ENCODE measurements at places on chromosomes 7 and 10. TPM values are rescaled to one million over a fixed set of nuclear protein-coding genes. Genes with fewer than 3 reads are reported as not detected.

The CYP26A1 gene
- not detected for total RNA-seq

DNA sequence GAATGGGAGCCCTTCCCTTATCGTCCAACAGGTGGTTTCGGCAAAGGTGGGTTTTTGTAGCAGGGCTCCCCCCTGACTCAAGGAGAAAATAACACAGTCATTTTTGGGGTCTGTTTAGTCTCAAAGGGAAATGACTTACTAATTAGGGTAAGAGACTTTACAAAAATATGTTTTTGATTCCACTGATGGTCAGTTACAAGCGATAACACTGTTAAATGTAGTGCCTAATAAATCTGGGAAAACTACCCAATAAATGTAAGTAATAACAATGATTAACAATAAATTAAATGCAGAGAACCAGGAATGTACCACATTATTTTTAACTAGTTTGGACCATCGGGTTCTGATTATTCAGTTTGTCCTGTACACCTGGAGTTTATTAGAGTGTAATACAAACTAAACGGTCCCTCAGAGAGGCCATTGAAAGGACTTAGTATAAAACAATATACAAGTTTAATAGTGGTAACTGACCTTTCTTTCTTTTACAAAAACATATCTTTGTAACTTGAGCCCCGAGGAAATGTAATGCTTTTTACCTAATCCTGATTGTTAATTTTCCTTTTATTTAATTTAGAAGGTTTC lies 216.2 kb upstream of the HABP2 start:
- no peak for DNase-seq

The CRHR2 gene
- 0.34 TPM for total RNA-seq

The PRKG1 gene
- total RNA-seq: 44.4 TPM

GRCh38 chr10:82234173-82234572 lies 359.2 kb downstream of the NRG3 start:
- no peak for DNase-seq

- peak; percentile 62 for DNase-seq
These were observed 534 bp upstream of the ACBD5 start for GRCh38 chr10:27241010-27241651.

DNA sequence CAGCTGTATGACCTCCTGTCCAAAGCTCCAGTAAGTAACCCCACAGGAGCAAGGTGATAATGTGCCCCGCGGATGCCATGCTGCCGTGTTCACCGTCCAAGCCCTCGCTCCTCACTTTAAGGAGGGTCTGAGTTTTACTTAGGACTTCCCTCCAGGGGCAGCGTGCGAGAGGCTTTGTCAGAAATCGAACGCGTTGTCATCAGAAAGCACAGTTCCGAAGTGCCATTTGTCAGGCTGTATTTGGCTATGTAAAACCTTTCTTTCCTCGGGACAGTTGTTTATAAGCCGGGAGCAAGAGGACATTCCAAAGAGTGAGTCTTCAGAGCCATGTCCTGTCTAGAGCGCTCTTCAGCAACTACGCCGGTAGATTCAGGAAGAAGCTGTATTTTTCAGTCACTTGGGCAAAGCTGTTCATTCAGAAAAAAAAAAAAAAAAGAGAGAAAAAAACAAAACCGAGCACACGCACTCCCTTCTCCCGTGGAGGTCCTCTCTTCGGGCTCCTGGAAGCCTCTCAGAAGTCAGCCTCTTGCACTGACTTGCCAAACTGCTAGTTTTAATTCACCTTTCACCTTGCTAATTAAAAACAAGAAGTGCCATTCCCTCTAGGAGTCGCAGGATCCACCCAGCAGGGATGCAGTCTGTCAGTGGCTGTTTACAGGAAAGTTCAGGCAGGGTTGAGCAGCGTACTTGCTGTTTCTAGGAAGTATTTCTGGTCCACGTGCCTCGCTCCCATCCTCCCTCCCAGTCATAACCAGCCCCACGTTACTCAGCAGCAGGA lies at the start of gene SEMA3E:
Gene SEMA3E (minus strand): TSS at position 676 of the 778 bp plus-strand sequence.
- DNase-seq: no peak

- no peak for DNase-seq
These were observed 14.4 kb downstream of the MYO1G start for GRCh38 chr7:44964384-44964830.

DNA sequence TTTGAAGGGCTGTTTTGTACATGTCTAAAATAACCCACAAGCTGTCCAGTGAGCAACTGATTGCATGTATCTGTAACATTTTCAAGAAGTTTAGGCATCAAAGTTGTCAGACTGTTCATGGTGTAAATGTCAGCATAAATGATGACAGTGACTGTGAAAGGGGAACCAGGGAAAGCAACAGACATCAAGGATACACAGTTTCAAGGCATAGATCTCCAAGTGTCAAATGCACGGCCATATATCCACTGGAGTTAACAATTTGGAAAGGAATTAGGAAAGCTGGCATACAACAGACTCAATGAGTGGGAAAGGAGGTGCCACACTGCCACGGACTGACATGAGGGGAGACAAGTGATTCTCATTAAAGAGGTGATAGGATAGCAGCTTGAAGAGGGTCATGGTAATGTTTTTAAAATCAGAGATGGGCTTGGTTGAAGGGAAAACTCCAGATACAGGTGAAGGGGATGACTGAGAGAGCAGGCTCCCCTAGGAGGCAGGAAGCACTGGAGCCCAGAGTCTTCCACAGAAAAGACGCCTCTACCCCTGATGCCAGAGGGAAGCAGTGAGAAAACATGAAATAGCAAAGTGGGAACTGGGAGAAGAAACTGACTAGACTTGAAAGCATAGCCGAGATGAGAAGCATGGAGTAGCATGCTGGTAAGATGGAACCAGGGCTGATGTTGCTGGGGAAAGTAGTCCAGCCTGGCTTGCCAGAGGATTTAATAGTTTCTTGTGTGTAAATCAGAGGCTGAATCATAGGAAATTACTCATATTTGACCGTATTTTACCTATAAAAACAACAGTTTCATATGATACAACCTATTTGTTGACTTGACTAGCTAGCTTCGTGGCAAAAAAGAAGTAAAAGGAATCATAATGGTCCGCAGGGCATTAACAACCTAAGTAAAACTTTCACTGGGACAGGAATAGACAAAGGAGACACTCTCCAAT lies 18.6 kb downstream of the NSMCE4A start:
- DNase-seq: no peak

DNA sequence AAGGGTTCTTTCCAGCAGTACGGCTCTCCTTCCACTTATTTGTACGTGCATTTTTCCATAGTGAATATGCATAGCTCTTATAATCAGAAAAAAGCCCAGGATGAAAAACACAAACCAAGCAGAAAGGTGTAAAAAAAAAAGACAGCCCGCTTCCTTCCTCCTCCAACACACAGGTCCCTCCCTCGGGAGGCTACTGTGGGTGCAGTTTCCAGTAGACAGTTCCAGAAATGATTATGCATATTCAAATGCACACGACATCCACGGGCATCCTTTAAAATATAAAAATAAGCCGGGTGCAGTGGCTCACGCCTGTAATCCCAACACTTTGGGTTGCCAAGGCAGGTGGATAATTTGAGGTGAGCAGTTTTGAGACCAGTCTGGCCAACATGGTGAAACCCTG lies 59.9 kb downstream of the TNRC18 start:
- no peak for DNase-seq

The CHAT gene
- total RNA-seq: not detected

DNA sequence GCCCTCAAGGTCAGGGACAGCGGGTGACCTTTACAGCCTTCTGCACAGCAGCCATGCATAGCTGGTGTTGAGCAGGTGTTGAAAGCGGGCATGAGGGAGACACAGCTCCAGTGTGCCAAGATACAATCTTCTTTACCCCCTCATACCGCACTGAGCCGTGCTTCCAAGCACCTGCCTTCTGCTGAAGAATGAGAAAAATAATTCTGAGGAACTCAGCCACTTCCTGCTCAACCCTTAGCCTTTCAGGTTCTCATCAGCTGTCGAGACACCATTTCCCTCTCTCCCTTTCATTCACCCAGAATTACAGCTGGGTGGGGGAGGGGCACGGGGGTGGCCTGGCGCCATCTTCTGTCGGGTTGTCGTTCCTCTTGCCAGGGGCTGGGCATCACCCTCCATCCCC lies 58.6 kb downstream of the COL13A1 start:
- DNase-seq: no peak

DNA sequence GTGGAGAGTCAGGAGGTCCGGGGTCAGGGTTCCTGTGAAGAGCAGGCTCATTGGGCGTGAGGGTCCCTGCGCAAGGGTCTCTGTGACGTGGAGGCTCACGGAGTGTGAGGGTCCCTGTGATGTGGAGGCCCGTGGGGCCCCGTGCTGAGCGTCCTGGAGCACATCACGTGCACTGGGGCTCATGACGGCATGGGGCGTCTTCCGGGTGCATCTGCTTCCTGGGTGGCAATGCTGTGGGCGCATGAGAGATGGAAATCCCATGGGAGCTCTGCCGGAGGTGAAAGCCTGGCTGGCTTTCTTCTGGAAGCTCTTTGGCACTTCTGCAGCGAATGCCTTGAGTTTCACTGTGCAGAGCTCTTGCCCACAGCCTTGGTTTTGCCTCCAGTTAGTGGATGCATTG lies 71.4 kb downstream of the WDR37 start:
- DNase-seq: no peak

All from psoas muscle (tissue), 8 donors.